ENCODE measurements at places on chromosomes 16 and 17. TPM values are rescaled to one million over a fixed set of nuclear protein-coding genes. Genes with fewer than 3 reads are reported as not detected.

Gene PIGW
- 3.5 TPM for total RNA-seq

Gene PLK1
- total RNA-seq = 0.52 TPM

Gene ERI2
- total RNA-seq = 11.5 TPM

Gene PRSS22
- not detected for total RNA-seq

Gene COG1
- total RNA-seq = 58.2 TPM

Gene HSD17B1
- 1.4 TPM for total RNA-seq

Gene ADAD2
- total RNA-seq = not detected

Gene NGFR
- total RNA-seq = 4.1 TPM

Gene CX3CL1
- 11.7 TPM for total RNA-seq

Measured in left ventricle myocardium superior (tissue), 1 donor.